H9 (cell line): ENCODE measurements at places on chromosomes 13 and 19. TPM values are rescaled to one million over a fixed set of nuclear protein-coding genes. Genes with fewer than 3 reads are reported as not detected.
A peak's percentile ranks its signal among the peaks of the same experiment; 100 is the strongest.

The SLC25A30 gene
- 5.4 and 6.3 TPM in 2 replicates for total RNA-seq

DNA sequence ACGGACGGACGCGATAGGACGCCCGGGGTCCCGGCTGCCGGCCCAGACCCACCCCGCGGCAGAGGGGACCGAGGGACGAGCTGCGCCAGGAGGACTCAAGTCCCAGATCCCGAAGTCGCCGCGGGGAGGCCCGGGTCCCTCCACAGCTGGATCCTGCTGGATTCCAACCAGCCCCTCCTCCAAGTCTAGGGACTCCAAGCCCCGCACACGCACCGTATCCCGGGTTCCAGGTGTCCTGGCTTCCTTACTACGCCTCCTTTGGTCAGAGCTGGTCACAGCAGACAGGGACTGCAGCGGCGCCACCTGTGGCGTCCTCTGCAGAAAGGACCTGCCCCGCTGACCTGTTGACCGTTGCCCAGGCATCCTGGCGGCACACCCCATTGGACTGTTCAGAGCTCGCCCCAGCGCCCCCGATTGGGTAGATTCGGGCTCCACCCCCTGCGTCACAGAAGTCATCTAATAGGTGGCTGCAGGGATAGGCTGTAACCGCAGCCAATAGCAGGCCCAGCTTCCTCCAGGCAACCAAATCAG, 29.0 kb upstream of the ZNF709 start:
- peak; percentile 39 for DNase-seq

- peak; percentile 16 for DNase-seq
Measured at GRCh38 chr13:111943229-111943795, 123.6 kb upstream of the SOX1 start.

GRCh38 chr13:112953591-112954487, 15.2 kb upstream of the MCF2L start:
- DNase-seq, result no peak

GRCh38 chr13:106276876-106277275, 258.6 kb downstream of the EFNB2 start:
- DNase-seq, result no peak

GRCh38 chr13:106361621-106362020, 173.8 kb downstream of the EFNB2 start:
- no peak for DNase-seq

DNA sequence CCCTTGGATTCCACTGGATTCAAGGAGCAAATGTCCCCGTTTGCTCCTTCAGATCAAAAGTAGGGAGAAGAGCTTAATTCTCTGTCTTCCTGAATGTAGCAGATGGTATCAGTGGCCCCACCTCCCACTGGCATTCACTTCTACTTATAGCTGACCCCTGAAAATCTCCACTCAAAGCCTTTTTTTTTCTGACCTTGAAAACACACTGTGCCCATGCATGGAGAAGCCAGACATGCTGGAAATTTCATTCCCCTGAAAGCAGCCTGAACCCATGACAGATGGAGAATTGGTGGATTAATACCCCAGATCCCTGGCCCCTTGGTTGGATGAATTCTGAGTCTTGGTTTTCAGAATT, 76.6 kb upstream of the UBAC2 start:
- no peak for DNase-seq

GRCh38 chr13:57569986-57570385, 61.6 kb upstream of the PCDH17 start:
- no peak for DNase-seq

The PRSS57 gene
- total RNA-seq, result 0.22 TPM in 1 of 2 replicates, not detected in the other

The TEKTIP1 gene
- total RNA-seq, result 1.2 and 1.3 TPM in 2 replicates
